ENCODE measurements at places on chromosomes 3 and 15.

DNA sequence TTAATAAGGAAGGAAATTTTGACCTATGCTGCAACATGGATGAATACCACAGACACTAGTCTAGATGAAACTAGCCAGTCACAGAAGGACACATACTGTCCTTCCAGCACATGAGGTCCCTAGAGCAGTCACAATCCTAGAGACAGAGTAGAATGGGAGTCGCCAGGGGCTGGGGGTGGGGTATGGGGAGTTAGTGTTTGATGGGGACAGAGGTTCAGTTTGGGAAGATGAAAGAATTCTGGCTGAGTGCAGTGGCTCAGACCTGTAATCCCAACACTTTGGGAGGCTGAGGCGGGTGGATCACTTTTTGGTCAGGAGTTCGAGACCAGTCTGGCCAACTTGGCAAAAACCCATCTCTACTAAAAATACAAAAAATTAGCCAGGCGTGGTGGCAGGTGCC, 99.2 kb downstream of the TPRA1 start:
- DNase-seq, result no peak

DNA sequence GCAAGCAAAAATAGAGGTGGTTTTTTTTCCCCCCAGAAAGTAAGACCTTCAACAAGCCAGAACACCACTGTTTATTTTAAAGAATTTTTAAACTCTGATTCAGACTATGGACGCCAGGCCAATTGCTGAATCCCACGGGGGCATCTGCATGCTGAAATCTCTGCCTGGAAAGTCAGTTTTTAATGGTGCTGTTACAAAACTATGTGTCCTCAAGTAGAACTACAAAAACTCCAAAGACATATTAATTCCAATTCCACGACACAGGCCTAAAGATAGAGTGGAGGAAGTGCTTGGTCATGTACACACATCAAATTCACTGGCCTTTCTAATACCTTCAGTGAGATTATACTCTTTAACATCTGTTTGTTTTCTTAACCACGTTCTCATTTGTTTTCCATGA, 490.5 kb upstream of the NR2F2 start:
- DNase-seq, result no peak

- DNase-seq, result peak; percentile 51
These were observed 57.7 kb downstream of the SLC12A8 start for GRCh38 chr3:125154800-125155269.

DNA sequence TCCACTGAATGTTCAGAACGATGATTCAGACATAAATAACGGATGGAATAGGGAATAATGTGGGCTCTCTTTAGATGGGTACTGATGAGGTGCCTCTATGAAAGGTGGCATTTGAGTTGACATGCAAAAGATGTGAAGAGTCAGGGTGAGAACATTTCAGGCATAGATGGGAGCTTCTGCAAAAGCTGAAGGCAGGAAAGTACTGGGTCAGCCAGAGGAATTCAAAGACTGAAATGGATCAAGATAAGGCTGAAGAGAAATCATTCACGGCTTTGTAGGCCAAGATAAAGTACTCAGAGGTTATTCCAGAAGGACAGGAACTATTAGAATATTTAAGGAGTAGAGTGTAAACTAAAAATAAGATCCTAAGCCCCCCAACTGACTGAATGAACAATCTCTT, 189.6 kb upstream of the MCTP2 start:
- no peak for DNase-seq

- DNase-seq, result no peak
These were observed 64.0 kb upstream of the RASGRF1 start for GRCh38 chr15:79154483-79155135.

GRCh38 chr3:50414616-50415015, 55.3 kb upstream of the TMEM115 start:
- DNase-seq, result no peak

DNA sequence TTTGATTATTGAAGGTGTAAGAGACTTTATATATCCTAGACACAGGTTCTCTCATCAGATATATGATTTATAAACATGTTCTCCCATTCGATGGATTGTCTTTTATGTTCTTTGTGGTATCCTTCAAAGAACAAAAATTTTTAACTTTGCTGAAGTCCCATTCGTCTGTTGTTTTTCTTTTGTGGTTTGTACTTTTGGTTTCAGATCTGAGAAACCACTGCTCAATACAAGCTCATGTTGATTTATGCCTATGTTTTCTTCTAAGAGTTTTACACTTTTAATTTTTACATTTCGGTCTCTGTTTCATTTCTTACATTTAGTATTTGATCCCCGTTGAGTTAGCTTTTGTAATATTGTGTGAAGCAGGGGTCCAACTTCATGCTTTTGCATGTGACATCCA, 103.3 kb upstream of the SPRED1 start:
- no peak for DNase-seq

- DNase-seq, result no peak
These were observed 72.3 kb upstream of the ST3GAL6 start for GRCh38 chr3:98690876-98691275.

GRCh38 chr3:12994357-12994606, 78.9 kb downstream of the IQSEC1 start:
- DNase-seq, result no peak

DNA sequence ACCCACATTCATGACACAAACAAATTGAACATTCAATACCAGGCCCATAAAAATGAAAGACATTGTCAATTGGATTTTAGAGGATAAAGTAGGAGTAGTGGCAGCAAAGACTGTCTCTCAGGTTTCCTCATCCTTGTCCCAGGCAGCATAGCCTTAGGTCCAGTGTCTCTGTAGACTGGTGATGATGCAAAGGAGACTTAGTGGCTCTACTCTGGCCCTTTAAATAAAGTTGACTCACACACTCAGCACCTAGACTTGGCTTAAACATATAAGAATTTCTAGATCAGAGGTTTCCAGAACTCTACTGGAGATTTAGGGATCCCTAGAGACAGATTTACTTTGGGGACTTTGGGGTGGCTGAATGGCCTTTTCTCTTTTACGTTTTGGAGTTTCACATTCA, 166.6 kb downstream of the NR1D2 start:
- DNase-seq, result no peak

GRCh38 chr3:11791339-11792200, 55.1 kb downstream of the TAMM41 start:
- DNase-seq, result no peak

DNA sequence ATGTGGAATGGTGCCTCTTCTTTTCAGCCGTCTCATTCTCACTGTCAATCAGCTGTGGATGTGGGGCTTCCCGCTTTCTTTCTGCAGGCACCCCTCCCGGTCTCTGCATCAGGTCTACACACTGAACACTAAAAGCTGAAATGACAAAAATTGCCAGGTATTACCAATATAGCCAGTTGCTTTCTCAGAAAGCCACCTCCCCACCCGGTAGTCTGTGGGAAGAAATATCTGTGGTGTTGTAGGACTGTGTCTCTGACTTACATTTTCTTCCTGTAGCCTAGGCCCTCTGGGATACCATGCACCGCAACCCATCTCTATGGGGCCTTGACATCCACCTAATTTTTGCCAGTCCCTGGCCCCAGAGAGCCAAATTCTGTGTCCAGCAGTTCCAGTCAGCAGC, 19.2 kb upstream of the EPHB1 start:
- DNase-seq, result no peak

GRCh38 chr3:31364711-31365110, 168.0 kb upstream of the STT3B start:
- no peak for DNase-seq

DNA sequence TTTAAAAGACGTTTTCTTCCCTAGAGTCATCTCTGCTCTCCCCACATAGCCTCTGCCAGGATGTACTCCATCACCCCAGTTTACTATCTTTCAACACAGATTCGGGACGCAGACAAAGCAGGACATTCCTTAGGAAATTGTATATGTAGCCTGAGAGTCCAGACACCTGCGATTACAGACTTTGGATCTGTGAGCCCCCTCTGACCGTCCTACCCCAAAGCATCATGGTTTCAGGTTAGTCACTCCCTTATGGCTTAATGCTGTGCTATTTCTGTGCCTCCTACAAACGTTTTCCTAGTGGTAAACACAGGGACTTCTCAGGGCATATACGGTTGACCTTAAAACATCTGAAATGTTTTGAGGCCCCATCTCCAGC, 234.0 kb upstream of the BHLHE40 start:
- DNase-seq, result no peak

GRCh38 chr3:186464424-186465093, 79.6 kb downstream of the CRYGS start:
- DNase-seq, result no peak

All from stimulated activated CD8-positive, alpha-beta memory T cell treated with anti-CD3 and anti-CD28 coated beads, Interleukin-4, amount 100 ng/mL, for 48 hours (primary cell).